ENCODE measurements at places on chromosomes 1 and 21. TPM values are rescaled to one million over a fixed set of nuclear protein-coding genes. Genes with fewer than 3 reads are reported as not detected.

DNA sequence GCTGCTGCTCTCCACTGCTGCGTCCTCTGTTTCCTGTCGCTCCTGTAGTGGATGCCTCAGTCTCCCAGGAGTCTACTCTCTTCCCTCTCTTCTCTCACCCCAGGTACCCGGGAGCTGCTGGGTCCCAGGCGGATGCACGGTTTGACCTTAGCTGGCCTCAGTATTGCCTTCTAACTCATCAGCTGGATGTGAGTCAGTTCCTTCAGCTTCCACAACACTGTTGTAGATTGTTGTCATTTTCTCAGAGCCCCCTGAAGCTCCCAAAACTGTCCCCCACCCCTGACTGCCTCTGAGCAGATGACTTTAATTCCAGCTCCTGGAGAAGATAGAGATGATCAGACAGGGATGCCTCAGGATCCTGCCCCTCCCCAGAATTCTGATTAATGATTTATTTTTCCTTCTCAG lies 7.2 kb downstream of the CNIH3 start:
- DNase-seq, result no peak

Gene PLPPR5
- 2.0 TPM for polyA plus RNA-seq

DNA sequence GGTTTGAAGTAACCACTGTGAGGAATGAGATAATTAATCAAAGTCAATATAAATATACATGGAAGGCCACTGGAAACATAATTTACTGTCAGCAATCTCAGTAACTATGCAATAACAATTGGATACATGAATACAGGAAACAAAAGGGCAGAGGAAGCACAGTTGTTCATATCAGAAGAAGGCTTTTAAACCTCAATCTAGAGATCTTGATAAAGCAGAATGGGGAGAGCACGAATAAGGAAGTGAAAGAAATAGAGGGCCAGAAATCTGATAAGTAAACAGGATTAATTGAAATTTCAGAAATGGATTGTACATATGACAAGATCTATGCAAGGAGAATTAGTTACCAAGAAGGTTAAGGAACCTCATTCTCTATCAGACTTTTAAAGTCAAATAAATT lies 93.0 kb downstream of the EVI5 start:
- DNase-seq, result no peak

Gene HUNK
- 16.1 TPM for polyA plus RNA-seq

DNA sequence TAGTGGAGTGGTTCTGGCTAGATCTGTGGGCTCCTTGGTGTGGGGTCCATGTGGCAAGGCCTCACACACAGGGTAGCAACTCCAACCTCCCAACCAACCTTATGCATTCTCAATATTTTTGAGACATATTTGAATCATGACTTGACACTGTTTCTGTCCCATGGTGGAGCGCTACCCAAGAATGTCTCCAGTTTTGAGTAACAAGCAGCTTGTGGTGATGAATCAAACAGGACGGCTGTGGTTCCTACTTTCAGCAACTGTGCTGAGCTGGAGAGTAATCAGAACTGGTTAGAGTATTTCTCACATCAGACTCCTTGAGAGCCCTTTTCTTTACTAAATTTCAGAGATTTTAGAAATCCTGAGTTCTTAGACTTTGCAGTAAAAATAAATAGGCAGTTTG lies 3.1 kb downstream of the LCE3D start:
- no peak for DNase-seq

DNA sequence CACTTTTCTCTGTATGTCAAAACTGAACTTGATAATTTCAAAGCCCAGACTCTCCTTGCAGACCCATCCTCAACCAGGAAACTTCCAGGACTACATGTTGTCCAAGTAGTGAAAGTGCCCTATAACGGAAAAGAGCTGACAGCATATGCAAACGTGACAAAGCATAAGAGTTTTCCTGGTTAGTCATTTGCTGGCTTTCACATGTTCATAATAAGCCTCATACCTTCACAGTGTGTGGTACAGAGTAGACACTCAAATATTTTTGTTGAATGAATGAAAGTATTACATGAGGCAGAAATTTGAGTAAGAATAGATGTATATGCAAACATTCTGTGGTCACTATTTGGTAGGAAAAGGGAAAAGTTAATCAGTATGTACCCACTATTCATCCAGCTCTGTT lies 473.3 kb downstream of the MRPL39 start:
- DNase-seq, result no peak

Gene CHAF1B
- polyA plus RNA-seq, result 9.2 TPM

- no peak for DNase-seq
Measured at GRCh38 chr1:40803447-40803846, 19.9 kb downstream of the KCNQ4 start.

DNA sequence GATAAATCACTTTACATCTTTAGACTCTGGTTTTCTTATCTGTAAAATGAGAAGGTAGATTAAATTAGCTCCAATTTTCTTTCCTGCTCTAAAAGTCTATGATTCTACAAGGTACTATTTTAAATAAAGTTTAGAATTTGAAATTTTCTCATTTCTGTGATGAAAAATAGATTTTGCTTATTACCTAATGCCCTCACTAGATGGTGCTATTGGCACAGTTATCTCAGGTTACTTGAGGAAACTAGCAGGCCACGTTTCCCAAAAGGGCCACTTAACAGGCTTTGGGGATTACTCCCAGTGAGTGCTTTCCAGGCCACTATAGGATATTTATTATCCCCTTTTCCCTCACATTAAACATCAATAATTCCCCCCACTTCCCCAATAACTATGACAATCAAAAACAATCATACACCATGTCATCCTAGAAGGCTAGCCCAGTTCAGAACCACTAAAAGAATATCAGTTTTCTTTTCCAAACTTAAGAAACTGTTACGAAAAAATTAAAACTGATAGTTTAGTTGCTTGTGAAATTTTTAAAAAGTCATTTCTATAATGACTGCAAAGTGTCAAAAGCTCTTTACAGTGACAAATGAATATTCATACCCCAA lies 30.6 kb downstream of the OMA1 start:
- peak; percentile 51 for DNase-seq

DNA sequence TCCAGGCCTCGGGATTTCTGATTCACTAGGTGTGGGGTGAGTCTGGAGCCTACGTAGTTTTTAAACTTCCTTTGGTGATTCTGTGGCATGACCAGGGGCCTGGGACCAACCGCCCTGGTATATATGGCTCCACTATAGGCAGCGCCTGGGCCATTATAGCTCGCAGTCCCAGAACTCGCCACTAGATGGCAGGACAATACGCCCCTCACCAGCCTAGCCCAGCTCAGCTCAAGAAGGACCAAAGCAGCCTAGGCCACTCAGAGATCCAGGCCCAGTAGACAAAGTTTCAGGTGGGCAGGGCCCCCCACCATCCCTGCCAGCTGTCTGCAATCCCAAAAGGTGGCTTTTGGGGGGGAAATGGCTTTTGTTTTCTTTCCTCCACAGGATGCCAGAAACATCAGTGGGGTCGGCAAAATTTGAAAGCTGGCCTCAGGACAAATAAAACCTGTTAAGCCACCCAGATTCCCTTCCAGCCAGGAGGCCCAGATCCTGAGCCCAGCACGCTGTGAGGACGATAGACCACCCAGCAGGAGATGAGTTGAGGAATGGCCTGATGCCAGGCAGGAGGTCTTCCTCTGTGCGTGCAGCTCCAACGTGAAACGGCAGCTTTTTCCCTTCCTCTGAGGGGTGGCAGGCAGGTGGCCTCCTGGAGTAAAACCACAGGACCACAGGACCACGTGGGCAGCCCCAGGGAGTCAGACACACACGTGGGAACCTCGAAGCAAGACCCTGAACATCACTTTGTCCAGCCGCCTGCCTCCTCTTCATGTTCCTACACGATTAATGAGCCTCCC lies 24.8 kb upstream of the TMEM51 start:
- DNase-seq, result peak; percentile 52

GRCh38 chr1:102178480-102178879 lies 181.8 kb upstream of the OLFM3 start:
- no peak for DNase-seq

Gene RHD
- 1.1 TPM for polyA plus RNA-seq

Gene SYPL2
- polyA plus RNA-seq, result 12.5 TPM

DNA sequence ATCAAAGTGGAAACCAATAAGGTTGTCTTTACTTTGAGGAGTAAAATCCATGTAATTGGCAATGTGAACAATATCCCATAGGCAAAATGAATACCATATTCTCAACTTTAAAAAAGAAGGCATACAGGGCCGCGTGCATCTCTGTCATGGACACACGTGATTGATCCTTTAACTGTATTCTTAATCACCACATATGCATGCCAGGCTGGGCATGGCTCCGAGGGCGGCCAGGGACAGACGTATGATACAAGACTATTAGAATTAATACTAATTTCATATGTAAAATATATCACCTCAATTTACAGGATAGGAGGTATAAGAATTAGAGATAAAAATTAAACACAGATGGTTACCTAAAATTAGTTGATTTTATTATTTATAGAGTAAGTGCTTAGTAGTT lies 11.2 kb downstream of the RGS21 start:
- DNase-seq, result no peak

DNA sequence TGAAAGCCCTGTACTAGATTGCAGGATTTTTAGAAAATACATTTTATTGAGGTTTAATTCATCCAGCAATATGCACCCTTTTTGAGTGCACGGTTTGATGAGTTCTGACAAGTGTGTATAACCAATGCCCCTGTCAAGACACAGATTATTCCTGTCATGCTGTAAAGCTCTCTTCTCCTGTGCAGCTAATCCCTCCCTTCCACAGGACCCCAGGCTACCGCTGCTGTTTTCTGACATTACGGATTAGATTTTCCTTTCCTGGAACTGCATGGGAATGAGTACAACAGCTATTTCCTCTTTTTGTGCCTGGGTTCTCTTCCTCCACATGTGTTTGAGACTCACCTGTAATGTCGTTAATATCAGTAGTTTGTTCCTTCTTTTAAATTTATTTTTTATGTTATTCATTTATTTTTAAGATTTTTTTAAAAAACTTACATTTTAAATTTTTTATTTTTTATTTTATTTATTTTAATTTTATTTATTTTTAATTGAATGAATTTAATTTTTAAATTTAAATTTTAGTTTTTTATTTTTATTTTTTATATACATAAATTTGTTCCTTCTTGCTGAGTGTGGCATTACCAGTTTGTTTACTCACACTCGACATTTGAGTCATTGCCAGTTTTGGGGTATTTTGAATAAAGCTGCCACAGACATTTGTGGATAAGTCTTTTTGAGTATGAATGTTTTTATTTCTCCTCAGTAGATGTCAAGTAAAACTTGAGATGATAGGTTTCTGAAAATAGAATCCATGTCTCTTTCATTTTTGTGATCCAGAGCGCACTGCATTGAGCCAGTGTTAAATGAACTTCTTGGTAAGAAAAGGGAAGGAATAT lies 79.0 kb upstream of the B3GALT5 start:
- DNase-seq, result no peak

Gene PEX14
- polyA plus RNA-seq, result 22.3 TPM

DNA sequence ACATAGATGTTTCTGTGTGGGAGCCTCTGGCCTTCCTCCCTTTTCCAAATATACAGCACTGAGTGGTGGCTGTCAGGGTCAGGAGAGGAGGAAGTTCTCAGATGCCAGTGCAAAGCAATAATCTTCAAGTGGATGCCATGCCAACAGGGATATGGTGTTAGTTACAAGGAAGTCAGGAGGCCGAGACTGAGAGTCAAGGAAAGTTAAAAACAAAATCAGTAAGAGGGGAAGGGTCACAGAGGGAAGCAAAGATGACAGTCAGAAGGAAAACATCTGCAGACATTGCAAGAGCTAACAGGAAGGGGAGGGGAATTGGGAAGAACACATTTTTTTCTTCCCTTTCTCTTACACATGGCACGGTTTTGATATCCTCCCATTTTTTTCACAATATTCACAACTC lies 691.4 kb downstream of the ADGRL2 start:
- DNase-seq, result no peak

DNA sequence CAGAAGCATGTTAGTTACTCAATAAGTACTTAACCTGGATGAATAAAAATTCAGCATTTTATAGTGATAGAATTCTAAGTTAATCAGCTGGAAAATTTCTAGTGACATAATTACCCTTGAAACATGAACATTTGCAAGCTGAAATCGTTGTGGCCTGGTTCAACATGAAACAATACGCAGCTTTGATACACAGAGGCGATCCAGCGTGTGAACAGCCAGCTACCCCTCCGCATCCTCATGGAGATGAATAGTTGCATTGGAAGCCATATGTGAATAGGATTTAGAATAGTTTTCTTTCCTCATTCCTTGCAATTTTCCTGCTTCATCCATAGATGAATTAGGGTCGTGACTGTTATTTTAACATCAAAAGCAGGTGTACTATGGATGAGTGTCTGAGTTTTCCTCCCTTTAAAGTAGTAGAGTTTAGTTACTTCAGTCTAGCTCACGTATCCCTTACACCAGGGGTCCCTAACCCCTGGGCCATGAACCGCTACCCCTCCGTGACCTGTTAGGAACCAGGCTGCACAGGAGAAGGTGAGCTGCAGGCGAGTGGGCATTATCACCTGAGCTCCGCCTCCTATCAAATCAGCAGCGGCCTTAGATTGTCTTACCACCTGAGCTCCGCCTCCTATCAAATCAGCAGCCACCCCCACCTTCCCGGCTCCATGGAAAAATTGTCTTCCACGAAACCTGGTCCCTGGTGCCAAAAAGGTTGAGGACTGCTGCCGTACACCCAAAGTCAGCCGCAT lies 6.2 kb upstream of the TARBP1 start:
- DNase-seq, result no peak

Gene TMPRSS15
- 0.67 TPM for polyA plus RNA-seq

DNA sequence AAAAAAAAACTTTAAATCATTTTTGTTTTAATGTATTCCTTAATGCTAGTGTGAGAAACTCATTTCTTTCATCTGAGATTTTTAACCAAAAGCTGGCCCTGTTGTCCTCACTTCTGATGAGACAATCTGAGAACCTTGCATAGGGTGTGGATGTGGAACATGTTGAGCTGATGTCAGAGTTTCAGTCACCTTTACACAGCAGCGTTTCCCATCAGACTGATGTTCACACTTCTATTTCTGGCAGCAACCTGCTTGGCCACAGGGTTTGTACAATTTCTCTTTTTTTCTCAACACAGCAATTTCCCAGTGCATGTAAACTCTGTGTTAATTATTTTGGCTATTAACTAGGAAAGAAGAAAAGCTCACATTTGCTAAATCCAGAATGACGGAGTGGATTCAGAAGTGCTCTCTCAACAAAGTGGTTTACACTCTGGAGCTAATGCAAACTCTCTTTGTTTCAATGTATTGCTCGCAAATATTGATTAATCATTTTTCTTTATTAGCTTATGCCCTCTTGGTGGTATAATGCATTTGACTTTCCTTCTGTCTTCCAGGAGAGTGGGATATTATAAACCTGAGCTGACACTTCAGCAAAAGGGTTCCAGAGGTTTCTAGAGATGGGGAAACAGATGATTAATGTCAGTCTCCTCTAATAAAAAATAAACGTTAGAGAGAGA lies 70.5 kb upstream of the HSPA13 start:
- DNase-seq, result no peak

GRCh38 chr1:84146411-84147032 lies 2.5 kb downstream of the PRKACB start:
- DNase-seq, result no peak

Gene OR6K3
- polyA plus RNA-seq, result 0.13 TPM

- no peak for DNase-seq
Measured at GRCh38 chr21:44523567-44524413, 16.2 kb downstream of the KRTAP10-1 start.

- no peak for DNase-seq
Measured at GRCh38 chr1:174451408-174451807, 3.6 kb downstream of the GPR52 start.

Measured in right renal pelvis (tissue), 4 donors.